ENCODE measurements at places on chromosomes 2 and 18.

- DNase-seq = no peak
Observed at GRCh38 chr2:7096726-7097352, 179.6 kb downstream of the RNF144A start.

DNA sequence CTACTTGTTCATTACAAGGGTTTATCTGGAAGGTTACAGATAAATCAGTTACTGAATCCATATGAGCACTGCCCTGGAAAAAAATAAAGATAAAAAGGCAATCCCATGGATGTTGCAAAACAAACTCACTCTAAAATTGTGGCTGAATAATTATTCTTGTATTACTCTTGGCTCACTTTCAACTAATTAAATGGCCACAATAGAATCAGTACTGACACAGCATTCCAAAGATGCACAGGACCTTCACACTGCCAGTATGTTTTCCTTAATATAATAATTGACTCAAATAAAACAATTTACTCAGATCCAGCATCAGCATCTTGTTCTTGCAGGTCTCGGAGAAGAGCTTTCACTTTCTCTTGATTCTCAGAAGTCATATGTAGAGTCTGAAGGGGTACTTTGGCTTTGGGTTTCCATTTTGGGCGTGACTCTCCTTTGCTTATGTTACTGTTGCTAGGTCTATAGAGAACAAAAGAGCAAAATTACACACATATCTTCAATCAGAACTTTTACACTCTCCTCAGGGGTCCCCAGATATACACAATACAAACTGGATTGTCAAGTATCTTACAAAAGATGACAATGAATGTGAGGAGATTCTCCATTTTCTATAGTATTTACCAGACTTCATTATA, 12.6 kb downstream of the DHX57 start:
- DNase-seq = no peak

DNA sequence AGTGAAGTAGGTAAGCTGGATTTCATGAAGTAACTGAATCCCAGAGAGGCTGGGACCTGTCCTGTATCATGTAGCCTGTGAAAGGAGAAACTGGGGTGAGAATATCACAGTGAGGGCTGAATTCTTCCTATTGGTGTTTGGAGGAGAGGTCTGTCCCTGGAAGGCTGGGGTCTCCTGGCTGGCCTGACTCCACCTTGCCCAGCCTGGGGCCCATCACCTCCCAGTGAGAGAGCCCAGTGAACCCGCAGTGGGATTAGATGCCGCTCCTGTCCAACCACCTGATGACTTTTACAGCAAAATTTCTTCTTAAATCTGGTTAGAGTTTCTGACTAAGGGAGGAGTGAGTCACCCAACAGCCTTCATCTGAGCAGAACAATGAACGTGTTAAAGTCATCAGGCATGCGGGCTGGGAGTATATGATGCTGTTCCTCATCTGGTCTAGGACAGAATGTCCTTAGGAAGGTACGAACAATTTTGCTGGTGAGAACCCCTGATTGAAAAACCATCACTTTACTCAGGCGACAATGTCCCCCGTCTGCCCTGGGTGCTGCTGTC, 152.9 kb downstream of the LPIN1 start:
- DNase-seq = no peak

GRCh38 chr2:160474891-160475787, 18.5 kb downstream of the RBMS1 start:
- no peak for DNase-seq

DNA sequence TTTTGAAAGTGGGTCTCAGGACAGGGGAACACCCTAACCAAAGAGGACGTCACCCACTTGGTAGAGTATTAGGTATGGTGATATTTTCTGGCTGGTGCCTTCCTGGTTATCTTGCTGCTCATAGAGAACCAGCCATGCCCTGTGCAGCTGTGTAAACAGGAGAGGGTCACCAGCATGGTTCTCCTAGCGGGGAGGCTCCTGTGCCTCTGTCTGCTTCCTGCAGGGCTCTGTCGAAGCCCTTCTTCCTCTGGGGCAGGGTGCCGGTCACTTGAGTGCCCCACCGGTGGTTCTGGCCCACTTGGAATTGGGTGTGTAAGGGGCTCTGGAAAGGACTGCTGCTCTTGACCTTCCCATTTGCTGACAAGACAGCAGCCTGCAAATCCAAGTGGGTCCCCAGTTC, 131.6 kb upstream of the MSH6 start:
- DNase-seq = no peak

All from CD4-positive, alpha-beta T cell treated with Interleukin-1 beta for 1 hour (primary cell).